CD4-positive, alpha-beta T cell treated with Interleukin-4 for 4 hours (primary cell): ENCODE measurements at places on chromosomes 1 and 21.

DNA sequence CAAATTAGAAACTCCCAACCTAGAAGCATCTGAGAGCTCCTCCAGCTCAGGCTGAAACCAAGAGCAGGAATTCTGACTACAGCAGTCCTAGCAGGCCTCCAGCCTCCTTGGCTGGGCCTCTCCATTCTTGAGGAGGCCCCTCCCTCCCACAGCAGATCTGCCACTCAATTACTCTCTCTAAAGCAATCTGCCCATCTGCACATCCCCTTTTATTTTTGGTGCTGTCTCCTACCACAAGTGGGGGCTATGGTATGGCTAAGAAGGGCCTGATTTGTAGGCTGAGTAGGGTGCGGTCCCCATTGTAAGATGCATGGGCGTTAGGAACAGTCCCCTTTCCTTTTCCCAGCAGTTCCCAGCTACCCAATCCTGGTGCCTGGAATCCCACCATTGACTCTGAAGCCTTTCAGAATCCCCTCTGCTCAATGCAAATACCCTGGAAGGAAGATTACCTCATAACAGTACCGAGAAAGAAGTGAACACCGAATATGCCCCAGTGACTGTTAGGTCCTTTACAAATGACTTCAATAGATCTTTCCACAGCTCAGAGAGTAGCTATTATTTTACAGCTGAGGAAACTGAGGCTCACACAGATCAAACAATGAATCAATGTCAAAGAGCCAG lies 11.6 kb upstream of the TTC39A start:
- DNase-seq, result no peak

DNA sequence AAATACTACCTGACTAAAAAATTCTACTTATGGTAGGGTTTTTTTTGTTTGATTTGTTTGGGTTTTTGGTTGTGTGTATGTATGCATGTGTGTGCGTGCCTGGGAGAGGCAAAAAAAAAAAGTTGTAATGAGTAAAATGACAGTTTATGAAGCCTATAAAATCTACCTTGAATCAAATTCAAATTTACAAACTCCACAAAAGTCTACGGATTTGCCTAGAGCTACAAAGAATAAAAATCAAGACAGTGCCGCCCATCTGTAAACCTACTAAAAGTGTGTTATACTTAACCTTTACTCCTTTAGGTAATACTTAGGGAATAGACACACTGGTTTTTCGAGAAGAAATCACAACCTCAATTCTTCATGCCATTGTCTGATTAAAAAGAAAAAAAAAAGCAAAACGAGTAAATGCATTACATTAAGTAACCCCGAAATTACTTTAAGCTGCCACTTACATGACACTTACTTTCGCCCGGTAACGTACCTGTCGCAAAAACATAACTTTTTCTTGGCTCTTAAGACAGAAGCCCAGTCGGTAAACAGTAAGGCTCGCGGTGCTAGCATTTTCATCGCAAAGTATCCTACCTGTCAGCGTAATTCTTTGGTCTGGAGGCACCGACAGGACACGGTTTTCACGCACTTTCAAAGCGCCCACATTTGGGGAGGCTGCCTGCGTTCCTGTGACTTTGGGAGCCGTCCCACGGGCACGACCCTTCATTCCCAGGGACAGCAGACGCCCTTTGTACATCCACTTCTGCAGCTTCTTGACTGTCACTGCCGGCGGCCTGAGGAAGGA lies 951 bp downstream of the SYDE2 start:
- DNase-seq, result no peak

- DNase-seq, result no peak
Measured at GRCh38 chr1:245172026-245172425, 17.2 kb downstream of the KIF26B start.

DNA sequence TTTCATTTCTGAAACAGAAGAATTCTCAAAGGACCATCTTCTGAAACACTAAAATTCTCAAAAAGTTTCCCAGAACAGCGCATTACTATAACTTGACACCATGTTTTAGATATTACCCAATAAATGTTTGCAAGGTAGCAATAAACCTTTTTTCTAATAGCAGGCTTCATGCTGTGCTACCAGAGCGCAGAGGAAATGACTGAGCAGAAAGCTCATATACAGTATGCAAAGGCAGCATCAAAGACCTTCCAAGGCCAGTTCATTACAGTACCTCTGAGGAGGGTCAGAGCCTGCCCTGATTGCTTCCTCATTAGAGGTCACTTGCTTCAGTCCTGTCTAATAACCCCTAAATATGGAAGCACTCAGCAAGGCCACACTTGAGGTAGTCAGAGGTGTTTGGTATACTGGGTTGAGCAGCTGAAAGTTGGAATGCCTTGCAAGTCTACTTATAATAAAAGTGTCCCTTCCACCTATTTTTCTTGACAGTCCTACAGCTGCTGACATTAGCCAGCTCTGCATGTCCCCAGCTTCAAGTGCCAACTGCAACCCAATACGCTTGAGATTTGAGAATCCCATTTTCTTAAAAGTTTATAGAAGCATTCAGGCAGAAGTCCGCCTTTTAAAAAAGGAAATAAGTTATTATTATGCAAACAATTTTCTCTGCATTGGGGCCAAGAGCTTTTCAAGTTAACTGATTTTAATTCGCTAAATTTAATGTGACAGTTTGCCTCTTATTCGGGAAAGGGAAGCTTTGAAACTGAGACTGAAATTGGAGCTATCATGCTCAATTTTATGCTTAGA lies 207.2 kb downstream of the ZC3H11B start:
- DNase-seq, result no peak

- no peak for DNase-seq
Measured at GRCh38 chr1:35852241-35852640, 30.8 kb upstream of the AGO1 start.

GRCh38 chr1:54678776-54679643 lies 36.7 kb upstream of the TTC4 start:
- DNase-seq, result no peak

DNA sequence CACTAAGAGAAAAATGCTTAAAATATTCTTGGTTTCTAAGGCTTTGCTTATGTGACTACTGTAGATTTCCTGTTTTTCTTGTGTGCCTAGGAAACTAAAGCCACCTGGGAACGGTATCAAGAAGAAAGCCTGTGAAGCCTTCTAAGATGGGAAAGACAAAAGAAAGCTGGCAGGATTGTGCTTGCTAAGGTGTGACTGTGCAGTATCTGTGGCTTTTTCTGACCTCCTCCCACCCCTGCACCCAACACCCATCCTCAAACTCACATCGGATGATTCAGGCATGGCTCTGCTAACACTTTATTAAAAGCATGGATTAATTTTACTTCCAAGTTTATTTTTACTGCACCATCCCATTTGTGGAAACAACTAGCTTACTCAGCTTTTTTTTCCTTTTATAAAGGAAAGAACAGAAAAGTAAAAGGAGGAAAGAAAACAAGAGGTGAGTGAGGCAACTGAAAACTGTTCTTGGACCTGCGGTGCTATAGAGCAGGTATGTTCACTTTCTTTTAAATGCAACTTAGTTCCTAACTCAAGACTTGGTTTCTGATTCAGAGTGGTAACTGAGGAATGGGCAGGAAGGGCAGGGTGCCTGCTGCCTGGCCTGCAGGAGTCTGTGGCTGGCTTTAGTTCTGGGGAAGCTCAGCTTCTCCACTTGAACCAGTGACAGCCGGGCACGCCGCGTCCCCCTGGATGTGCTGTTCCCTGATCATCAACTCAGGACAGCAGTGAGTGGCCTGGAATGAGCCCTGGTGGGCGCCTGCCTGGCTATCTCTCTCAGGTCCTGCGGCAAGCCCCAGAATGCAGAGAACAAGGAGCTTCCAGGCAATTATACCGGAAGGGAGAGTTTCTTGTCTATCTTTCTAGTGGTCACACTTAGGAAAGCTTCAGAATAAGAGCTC lies at the start of gene GBP6:
Gene GBP6 (plus strand): TSS at position 422 of the 899 bp plus-strand sequence. CDS start 4,493 bp downstream, outside the sequence.
- no peak for DNase-seq

DNA sequence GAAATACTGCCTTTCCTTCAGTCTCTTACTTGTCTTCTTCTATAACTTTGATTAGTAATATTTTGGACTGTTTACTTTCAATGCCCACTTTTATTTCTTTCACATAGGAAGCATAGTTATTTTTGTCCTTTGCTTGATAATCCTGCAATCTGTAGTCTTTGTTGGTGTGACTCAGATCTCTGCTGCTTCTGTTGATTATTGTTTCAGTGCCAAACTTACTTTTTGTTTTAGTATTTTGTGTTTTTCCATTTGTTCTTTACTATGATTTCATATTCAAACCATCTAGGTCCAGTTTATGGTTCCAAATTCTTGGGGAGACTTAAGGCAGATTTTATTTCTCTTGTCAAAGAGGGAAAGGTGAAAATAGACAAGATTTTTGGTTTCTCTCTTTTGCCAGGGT lies 399.9 kb downstream of the HLX start:
- no peak for DNase-seq

DNA sequence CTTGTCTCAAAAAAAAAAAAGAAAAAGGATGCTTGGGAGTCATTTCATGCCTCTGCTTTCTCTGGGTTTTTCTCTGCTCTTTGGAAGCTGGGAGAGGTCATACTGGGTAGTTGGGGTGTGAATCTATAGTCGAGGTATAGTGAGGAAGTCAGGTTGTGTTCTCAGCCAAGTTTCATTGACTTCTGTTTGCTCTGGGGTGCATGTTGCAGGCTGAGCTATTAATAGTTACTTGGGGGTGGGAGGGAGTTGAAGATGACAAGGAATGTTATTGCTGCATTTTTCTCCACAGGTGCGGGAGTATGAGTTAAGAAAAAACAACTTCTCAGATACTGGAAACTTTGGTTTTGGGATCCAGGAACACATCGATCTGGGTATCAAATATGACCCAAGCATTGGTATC lies 2.8 kb downstream of the RPL11 start:
- DNase-seq, result no peak

- DNase-seq, result no peak
Measured at GRCh38 chr1:97802011-97802410, 118.8 kb downstream of the DPYD start.
